Cortex of kidney (tissue), 1 donor: ENCODE measurements at places on chromosomes 6 and 20.

DNA sequence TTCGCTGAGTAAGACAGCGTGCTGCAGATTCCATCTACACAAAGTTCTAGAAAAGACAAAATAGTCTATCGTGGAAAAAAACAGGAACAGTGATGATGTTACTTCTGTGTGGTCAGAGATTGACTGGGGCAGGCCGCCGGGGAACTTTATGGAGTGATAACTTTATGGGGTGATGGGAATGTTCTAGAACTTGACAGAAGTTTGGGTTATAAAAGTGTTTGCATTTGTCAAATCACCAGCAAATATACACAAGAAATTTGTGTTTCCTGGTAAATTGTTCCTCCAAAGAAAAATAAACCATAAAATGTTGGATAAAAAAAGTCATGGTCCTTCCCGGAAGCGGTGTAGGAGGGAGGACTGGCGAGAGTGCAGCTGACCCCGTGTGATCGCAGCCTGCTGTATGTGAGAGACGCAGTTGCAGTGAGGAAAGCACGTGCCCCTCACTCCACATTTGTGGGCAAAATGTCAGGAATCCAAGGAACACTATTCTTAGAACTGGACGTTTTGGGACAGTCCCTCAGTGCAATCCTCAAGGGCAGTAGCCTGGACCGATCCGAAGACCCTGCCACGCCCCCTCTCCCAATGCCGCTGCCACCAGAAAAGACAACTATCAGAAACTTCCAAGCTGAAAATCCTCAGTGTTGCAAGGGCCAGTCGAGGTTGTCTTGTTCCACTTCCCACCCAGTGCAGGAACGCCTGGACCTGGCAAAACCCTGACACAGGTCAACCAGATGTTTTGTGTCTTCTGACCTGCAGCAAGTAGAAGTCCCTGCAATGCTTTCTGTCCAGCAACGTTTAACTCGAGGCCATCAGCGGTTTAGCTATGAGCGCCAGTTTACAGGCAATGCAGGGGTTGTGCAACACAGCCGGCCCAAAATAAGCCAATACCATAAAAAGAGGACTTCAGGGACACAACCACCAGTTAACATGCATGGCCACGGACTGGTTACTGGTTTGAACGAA, 80.5 kb upstream of the QKI start:
- DNase-seq = no peak

- DNase-seq = no peak
These were observed 31.7 kb downstream of the PAK5 start for GRCh38 chr20:9807136-9807535.

GRCh38 chr6:37030599-37030998, 25.1 kb downstream of the FGD2 start:
- DNase-seq = no peak

DNA sequence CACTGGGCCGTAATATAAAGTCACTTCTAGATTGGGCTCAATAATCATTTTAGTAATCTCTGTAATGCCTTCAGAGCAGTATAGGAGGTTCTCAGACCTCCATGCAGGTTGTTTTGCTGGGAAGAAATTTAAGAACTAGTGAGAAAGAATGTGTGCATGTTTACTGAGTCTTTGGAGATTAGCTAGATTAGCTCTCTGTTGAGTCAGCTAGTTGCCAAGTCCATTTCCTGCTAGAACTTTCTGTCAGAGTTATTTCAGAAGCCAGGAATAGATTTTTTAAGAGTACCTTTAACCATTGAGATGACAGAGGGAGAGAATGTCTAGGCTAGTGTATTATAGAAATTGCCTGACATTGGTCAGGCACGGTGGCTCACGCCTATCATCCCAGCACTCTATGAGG, 33.3 kb downstream of the ORC3 start:
- DNase-seq = no peak

DNA sequence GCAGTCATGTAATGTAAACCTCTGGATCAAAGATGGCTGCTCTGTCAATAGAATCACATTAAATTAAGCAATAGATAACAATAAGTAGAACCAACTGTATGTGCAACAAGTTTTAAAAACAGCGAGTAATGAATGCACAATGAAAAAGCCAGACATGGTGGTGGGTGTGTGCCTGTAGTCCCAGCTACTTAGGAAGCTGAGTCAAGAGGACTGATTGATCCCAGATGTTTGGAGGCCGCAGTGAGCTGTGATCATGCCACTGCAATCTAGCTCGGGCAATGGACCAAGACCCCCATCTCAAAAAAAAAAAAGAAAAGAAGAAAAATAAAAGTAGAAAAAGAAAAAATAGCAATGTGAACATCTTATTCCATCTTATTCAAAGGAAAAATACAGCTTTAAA, 558.7 kb upstream of the MMS22L start:
- DNase-seq = no peak

- DNase-seq = no peak
These were observed 2.8 kb downstream of the POLH start for GRCh38 chr6:43578748-43579147.
